Fibroblast of the aortic adventitia (primary cell): ENCODE measurements at places on chromosomes 12 and 14.

- DNase-seq, result no peak
These were observed 1.5 kb downstream of the PRKCH start for GRCh38 chr14:61322799-61323290.

DNA sequence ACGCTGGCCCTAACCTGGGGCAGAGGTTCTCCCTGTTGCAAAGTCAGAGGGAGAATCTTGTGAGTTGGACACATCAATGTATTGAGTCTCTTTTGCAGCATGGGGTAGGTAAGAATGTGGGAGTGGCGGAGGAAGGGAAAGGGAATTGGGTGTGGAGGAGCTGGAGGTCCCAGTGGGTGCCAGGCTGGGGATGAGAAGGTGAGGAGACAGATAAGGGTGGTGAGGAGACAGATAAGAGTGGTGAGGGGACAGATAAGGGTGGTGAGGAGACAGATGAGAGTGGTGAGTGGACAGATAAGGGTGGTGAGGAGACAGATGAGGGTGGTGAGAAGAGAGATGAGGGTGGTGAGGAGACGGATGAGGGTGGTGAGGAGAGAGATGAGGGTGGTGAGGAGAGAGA lies 72.9 kb upstream of the SFSWAP start:
- DNase-seq, result no peak

DNA sequence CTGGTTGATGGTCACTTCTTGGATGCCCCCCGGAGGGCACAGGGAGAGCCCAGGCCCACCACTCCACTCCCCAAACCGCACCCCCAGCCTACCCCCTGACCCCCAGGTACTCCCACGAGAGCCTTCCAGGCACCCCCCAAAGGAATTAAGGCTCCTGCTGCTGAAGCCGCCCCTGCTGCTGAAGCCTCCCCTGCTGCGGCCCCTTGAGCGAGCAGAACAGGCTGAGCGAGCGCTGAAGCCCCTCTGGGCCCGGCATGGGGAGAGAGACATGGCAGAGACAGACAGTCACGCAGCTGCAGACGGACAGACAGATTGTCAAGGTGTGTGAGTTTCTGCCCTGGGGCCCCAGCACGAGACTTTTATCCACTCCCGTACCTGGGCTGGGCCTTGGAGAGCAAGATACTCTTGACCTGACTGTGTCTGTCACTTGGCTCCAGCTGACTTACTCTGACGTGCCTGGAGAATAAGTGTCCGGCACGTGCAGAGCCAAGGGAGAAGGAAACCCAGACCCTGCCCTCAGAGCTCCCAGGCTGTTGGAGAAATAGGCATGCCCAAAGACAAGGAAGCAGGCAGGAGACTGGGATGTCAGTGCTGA lies at the start of gene KRT78:
Gene KRT78, minus strand, starts transcription at position 334 of the 595 bp plus-strand sequence. Its CDS starts 64 bp downstream, at position 270.
- DNase-seq, result no peak

GRCh38 chr12:117330441-117331113 lies 30.8 kb downstream of the NOS1 start:
- no peak for DNase-seq

GRCh38 chr12:12481631-12482030 lies 81.0 kb downstream of the DUSP16 start:
- DNase-seq, result no peak

DNA sequence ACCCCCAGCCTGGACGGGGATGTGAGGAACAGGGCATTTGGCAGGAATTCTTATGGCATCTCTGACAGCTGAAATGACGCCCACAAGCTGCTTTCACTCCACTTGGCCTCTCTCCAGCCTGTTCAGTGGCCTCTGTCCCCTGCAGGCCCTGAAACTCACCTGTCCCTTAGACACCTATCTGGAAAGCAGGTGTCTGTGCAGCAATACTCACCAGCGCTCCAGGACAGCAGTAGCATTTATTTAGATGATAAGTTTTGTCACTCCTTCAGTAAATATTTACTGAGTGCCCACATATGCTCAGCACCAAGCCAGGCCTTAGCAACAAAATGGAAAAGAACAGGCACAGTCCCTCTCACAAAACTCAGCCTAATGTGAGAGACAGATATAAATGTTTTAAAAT lies 311.1 kb upstream of the FKBP4 start:
- no peak for DNase-seq

- DNase-seq, result peak; percentile 96
These were observed 109.4 kb downstream of the DACT1 start for GRCh38 chr14:58747181-58747580.

DNA sequence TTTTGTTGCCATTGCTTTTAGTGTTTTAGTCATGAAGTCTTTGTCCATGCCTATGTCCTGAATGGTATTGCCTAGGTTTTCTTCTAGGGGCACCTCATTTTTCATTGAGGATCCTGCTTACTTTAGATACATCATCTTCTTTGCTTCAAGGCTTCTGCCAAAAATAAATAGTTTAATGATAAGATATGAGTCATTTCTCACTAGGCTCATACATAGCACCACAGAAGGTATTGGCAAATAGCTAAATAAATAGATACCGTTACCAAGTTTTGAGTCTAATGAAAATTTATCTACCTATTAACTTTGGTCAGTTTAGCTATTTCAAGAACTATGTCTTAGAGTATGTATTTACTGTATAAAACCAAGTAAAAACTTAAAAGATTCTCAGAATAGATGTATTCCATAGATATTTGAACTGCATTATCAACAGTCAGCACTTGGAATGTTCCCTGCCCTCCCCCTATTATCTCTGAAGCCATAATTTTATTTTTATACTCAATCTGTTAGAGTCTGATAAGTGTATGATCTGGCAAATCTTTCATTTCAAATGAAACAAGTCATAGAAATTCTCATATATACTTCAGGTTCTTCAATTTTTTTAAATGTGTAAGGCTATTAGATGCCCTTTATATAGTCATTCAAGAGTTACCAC lies 310.2 kb downstream of the CCDC91 start:
- peak; percentile 65 for DNase-seq

- no peak for DNase-seq
These were observed 105.1 kb downstream of the STXBP6 start for GRCh38 chr14:24944800-24945199.

GRCh38 chr12:5969156-5969973 lies 24.3 kb upstream of the ANO2 start:
- no peak for DNase-seq

- DNase-seq, result no peak
These were observed 5.6 kb downstream of the RBP5 start for GRCh38 chr12:7122811-7123769.

- peak; percentile 28 for DNase-seq
These were observed 149.8 kb downstream of the DACT1 start for GRCh38 chr14:58787592-58787991.

DNA sequence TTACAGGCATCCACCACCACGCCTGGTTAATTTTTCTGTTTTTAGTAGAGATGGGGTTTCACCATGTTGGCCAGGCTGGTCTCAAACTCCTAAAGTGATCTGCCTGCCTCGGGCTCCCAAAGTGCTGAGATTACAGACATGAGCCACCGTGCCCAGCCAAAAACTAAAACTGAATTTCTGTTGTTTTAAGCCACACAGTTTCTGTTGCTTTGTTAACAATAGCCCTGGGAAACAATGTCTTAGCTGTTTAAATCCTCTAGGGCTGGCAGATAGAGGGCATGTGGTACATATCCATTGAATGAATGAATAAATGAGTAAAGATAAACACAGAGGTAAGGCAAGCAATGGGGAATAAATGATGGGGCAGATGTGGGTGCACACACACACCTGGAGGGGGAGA lies 8.0 kb upstream of the EIF5 start:
- DNase-seq, result no peak

DNA sequence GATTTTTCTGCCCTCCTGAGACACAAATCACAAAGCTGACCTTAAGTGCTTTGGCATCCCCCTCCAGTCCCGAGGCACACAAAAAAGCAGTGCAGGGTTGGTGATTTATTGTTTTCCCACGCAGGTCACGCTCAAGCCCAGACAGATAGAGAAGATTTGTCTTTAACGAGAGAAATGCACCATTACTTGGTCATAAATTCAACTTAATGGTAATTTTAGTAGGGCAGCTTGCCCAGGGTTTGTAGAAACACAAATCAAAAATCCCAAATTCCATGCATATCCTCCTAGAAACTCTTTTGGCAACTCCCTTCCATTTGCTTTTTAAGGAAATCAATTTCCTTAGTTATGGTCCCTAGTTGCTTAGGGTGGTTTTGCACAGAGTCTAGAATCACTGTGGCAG lies 132.6 kb downstream of the IGF1 start:
- DNase-seq, result no peak

DNA sequence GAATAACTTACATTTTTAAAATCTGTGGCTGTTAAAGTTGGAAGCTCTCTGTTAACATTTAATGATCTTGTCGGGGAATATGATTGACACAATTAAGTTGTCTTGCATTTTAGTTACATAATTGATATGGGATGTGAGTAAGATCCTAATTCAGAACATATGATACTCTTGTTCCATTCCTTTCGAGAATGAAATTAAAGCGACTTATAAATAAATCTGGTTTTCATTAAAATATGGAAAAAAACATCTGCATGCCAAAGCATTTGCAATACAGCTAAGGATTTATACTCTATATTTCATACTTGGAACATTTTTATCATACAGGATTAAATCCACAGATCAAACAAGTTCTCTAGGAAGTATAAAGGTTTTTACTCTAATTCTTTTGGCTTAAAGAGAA lies 52.0 kb downstream of the SLC38A6 start:
- peak; percentile 46 for DNase-seq

DNA sequence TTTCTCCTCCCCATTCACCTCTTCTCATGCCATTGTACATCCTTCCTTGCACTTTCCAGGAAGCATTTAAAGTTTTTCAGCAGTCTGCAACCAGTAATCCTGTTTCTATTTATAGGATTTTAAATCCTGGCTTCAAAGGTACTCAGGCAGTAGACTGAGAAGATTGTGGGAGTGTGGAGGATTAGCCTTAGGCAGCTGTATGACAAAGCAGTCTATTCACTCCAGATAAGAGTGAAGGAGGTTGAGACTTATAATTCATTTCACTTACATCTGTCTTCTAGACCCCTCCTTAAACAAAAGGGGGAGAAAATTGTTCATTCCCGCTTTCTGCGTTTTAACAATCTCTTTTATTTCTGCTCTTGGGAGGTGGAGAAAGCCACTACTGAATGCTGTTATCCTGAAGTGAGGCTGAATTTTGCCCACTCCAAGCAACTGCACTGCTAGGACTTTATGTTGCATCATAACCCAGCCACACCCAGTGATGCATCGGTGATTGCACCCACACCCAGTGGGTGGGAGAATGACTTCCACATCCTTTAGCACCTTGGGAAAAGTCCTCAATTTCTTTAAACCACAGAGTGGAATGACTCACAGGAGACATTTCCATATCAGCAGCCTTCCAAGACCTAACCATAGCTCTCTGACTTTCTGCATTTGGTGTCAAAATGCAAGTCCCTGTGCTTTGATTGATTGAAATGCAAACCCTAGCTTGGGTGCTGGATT lies 382.5 kb upstream of the ATP2B1 start:
- peak; percentile 97 for DNase-seq

DNA sequence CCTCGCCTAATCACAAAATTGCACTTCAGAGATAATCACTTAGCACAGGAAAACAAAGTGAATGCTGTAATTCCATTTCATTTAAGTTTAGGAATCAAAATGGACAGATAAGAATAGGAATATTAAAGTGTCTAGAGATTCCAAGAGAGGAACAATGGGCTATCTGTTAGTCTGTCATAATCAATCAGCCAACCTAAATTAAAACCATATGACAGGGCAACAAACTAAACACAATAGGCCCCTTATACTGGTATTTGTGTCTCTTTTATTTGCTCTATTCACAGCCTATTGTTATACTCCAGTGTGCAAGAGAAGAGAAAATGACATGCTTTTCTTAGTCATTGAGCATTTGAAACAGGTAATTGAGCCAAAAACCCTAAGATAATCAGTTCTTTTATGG lies 259.4 kb downstream of the PRKD1 start:
- peak; percentile 37 for DNase-seq

- no peak for DNase-seq
These were observed 58.3 kb upstream of the ISM2 start for GRCh38 chr14:77556946-77557345.

- DNase-seq, result no peak
These were observed 26.1 kb downstream of the SDR9C7 start for GRCh38 chr12:56908136-56908535.

DNA sequence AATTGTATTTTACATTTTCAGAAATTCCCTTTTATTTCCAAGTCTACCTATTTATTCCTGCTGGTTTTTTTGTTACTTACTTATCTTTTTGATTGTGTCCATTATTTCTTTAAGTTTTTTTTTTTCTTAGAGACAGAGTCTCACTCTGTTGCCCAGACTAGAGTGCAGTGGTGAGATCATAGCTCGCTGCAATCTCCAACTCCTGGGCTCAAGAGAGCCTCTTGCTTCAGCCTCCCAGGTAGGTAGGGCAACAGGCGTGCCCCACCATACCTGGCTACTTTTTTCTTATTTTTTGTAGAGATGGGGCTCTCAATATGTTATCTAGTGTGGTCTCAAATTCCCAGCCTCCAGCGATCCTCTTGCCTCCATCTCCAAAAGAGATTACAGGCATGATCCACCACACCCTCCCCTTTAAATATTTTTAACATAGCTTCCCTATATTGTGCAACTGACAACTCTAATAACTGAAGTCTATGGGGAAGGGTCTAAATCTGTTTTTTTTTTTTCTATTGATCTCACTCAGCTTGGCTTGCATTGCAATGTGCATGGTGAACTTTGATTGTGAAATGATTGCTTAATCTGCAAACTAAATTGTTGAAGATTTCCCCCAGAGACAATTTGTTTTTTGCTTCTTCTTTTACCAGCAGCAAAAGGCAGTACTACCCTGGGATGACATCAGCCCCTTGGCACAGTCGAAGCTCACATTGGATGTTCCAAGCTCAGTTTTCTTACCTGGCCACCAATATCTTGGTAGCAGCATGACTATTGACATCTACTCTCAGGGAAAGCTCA lies 25.7 kb upstream of the COCH start:
- DNase-seq, result no peak

DNA sequence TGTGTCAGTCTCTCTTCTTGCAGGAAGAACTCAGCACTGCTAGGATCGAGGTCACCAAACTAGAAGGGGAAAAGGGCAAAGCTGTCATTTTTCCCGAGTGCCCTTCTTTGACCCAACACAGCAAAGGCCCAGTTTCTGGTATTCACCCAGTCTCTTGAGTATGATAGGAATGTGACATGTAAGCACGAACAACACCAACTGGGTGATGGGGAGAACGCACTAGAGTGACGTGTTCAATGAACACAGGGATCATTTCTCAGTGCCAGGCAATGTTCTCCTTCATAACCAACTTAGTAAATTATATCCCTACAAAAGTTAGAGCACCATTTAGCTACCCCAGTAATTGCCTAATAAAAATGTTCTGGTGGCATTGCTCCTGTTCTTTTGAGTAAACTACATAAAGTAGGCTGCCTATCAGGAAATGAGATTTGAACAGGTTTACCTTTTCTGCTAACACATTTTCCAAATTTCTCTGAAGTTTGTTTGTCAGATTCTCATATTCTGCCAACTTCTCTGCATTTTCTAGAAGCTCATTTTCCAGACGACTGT lies 64.5 kb downstream of the NIN start:
- no peak for DNase-seq
